ENCODE measurements at places on chromosomes 5 and 9. TPM values are rescaled to one million over a fixed set of nuclear protein-coding genes. Genes with fewer than 3 reads are reported as not detected.

Gene VLDLR
- 4.7 TPM for total RNA-seq

Gene PRLR
- 3.5 TPM for total RNA-seq

Gene ZDHHC11B
- not detected for total RNA-seq

Gene ZNF367
- total RNA-seq: 4.8 TPM

Gene ITK
- 1.3 TPM for total RNA-seq

Gene CAPSL
- 0.43 TPM for total RNA-seq

Gene FCN2
- total RNA-seq: not detected

Gene CCDC152
- total RNA-seq: 0.97 TPM

Gene AGXT2
- under 0.01 TPM for total RNA-seq

Gene MSANTD3
- 71.5 TPM for total RNA-seq

Gene C5orf34
- 3.9 TPM for total RNA-seq

Gene TMEM38B
- total RNA-seq: 11.0 TPM

Gene CENPK
- total RNA-seq: 18.0 TPM

Gene IL13
- not detected for total RNA-seq

Gene DMGDH
- total RNA-seq: 4.5 TPM

Gene FGFR4
- total RNA-seq: 0.64 TPM

Gene FAM221B
- total RNA-seq: not detected

Gene RNF183
- total RNA-seq: not detected

Gene TNC
- 371 TPM for total RNA-seq

Gene SPINK7
- not detected for total RNA-seq

All from fibroblast of villous mesenchyme (primary cell).